ENCODE measurements at places on chromosomes 1 and 21.

GRCh38 chr1:110766336-110766647 is 91.6 kb upstream of the KCNA3 start:
- DNase-seq = no peak

GRCh38 chr1:205356440-205357139 is at the start of gene KLHDC8A:
TSS of gene KLHDC8A (minus strand) at chr1:205356922. CDS start at chr1:205343604, 13,318 bp downstream.
- DNase-seq = no peak

- no peak for DNase-seq
These were observed 33.3 kb upstream of the KIF26B start for GRCh38 chr1:245121523-245121922.

- no peak for DNase-seq
These were observed 981.9 kb downstream of the ADGRL2 start for GRCh38 chr1:82782599-82782998.

DNA sequence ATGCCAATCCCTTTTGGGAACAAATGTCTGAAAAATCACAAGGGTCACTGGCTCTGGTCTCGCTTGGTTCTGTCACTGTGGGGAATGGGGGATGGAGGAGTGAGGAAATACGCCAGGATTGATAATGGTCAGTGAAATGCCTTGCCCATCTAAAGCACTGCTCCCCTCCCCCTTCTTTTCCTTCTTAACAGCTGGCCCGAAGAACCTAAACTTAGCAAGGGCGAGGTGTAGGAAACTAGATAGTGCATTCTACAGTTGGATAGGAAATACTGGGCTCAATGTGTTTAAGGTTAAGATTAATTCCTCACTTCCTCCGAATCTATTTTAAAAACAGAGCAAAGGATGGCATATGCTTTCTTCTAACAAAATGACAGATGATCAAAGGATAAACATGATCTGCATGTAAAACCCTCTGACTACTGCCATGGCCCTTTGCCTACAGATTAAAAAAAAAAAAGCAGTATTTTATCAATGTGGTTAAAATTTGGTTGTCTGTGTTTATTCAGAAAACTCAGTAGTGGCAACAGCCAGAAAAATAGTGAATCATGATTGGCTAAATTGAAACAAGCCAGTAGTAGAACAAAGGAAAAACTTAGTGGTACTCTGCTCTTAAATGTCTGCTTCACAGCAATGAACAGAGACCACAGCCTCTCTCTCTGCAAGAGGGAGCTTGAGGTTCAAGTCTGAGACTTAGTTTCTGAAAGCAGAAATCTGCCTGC is 86.1 kb upstream of the VAV3 start:
- DNase-seq = no peak

- DNase-seq = no peak
These were observed 267.2 kb upstream of the VAMP3 start for GRCh38 chr1:7503691-7504437.

DNA sequence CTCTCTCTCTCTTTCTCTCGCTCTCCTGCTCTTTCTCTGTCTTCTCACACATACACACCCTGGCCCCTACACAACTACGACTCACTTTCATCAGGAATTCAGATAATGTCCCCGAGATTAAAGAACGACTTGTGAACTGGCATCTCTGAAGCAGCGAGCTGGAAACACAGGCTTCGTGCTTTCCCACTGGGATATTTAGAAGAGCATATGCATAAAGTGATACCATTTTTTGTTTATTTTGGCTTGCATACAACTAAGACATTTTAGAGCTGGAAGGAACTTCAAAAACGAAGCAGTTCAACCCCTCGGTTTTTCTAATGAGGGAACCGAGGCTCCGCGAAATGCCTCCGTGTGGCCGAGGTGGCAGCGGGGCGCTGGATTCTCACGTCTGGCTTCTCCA is 88.6 kb downstream of the ZBTB18 start:
- no peak for DNase-seq

GRCh38 chr21:44506279-44507255 is 33.4 kb downstream of the KRTAP10-1 start:
- no peak for DNase-seq

- no peak for DNase-seq
These were observed 115.7 kb downstream of the SLC5A9 start for GRCh38 chr1:48338257-48338656.

DNA sequence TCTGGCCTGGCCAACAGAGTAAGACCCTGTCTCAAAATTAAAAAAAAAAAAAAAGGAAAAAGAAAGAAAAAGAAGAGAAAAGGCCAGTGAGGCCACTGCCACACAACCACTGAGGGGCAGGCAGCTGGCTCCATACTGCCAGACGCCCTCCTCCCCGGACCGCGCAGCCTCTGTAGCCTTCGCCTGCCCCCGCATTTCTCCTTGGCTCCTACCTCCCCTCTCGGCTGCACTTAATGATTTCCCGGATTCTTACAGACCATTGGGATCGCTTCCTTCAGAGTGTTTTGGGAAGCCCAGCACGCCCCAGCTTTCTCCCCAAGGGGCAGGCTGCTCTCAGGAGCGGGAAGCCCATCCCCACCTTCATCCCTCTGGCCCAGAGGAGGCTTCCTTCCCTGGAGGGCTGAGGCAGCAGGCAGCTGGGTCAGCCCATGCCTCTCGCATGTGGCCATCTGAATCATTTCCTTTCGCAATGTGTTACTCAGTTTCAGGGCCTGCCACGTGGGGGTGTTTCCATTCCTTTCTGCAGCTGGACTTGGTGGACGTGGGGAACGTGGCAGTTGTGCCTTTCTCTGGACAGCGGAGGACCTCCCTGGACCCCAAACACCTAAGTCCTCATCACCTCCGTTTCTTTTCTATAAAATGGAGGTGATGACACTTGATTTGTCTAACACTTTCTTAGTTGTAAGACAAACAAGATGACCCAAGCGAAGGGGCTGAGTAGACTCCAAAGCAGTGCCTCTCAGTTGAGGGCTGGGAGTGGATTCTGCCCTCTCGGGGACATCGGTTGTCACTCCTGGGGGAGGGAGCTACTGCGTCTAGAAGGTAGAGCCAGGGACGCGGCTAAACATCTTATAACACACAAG is 2.3 kb downstream of the SLC2A5 start:
- no peak for DNase-seq

- peak; percentile 35 for DNase-seq
These were observed 434.6 kb upstream of the CHRM3 start for GRCh38 chr1:238951809-238952208.

DNA sequence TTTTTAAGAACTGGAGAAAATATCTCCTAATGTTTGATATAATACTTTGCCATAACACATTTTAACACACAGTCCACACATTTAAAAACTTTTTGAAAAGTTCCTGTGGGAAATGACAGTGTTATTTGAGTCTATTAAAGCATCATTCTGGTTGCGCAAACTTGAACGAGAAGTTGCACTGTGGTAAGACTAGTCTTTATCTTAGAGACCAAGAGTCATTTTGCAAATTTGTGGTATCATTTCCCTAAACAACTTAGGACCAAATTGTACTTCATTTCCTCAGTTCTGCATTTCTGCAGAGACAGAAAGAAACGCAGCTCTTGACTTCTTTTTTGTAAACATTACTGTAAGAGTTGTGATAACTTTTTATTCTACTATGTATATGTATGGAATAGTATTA is at the start of gene RGS18:
TSS of gene RGS18 (plus strand) at position 282 of the 400 bp plus-strand sequence. CDS start 176 bp downstream, outside the sequence.
- peak; percentile 35 for DNase-seq

DNA sequence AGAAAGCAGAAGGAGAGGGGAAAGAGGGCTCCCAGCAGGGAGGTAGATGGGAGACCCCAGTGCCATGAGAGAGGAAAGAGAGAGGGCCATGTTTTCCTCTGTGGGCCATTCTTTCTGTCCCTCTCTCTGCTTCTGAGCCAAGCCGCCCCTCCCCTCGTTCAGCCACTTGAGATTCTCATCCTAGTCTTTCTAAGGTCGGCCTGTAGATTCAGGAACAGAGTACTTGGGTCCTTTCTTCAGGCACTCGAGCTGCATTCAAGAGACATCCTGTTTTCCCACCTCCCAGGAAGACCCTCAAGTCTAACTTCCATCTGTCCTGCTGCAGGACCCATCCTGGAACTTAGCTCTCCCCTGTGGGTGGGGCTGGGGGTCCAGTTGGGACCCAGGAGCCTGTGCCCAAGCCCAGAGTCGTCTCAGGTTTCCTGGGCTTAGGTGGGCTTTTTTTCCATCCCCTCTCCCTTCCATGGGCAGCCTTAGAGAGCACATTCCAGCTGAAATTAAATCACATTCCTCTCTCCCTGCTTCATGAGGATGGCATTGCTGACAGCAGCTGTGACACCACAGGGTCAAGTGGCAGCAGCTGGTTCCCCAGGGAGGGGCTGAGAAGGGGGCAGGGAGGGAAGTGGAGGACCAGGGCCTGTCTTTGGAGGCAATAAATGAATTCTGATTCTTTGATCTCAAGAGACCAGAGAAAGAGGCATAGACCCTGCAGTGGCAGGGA is 13.0 kb downstream of the NES start:
- no peak for DNase-seq

DNA sequence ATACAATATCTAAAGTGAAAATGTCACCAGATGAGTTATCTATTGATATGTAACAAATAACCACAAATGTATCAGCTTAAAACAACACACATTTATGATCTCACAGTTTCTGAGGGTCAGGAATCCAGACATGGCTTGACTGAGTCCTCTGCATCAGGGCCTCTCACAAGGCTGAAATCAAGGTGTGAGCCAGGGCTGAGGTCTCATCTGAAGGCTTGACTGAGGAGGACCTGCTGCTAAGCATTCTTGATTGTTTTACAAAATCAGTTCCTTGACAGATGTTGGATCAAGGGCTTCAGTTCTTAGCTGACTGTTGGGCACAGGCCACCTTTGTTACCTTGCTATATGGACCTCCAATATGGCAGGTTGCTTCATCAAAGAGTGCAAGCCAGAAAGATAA is 483.7 kb downstream of the CAMTA1 start:
- DNase-seq = no peak

- DNase-seq = no peak
These were observed 65.7 kb downstream of the RUNX3 start for GRCh38 chr1:24864370-24864777.

DNA sequence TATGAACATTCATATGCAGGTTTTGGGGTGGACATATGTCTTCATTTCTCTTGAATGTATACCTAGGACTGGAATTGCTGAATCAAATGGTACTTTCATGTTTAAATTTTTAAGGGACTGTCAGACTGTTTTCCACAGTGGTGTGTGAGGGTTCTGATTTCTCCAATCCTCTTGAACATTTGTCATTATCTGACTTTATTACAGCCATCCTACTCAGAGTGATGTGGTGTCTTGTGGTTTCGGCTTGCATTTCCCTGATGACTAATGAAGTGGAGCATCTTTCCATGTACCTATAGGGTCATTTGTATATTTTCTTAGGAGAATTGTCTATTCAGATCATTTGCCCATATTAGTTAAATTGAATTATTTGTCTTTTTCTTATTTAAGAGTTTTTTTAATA is 35.4 kb upstream of the ZNF281 start:
- no peak for DNase-seq

- no peak for DNase-seq
These were observed 32.0 kb downstream of the C1orf21 start for GRCh38 chr1:184418652-184419349.

DNA sequence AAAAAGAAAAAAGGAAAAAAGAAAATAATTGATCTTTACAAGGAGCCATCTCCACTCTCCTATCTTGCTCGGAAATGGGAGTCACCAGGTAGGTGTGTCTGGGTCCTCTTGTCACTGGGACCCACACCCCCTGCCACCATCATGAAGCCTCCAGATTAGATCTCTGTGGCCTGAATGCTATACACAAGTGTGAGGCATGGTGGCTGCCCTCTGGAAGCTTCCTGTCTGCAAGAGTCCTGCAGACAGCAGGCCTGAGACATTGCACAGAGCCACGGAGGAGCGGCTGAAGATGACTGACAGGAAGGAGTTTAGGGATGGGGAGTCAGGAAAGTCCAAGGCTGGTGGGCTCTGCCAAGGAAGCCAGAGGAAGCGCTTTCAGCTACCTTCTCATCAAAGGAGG is 16.2 kb downstream of the CDK18 start:
- no peak for DNase-seq

- DNase-seq = no peak
These were observed 65.6 kb downstream of the RGSL1 start for GRCh38 chr1:182515556-182515955.

GRCh38 chr1:173285048-173285447 is 77.9 kb upstream of the TNFSF4 start:
- no peak for DNase-seq

GRCh38 chr1:9284061-9284460 is 8.6 kb upstream of the SPSB1 start:
- no peak for DNase-seq

- DNase-seq = no peak
These were observed 55.0 kb downstream of the S1PR1 start for GRCh38 chr1:101291562-101292380.

DNA sequence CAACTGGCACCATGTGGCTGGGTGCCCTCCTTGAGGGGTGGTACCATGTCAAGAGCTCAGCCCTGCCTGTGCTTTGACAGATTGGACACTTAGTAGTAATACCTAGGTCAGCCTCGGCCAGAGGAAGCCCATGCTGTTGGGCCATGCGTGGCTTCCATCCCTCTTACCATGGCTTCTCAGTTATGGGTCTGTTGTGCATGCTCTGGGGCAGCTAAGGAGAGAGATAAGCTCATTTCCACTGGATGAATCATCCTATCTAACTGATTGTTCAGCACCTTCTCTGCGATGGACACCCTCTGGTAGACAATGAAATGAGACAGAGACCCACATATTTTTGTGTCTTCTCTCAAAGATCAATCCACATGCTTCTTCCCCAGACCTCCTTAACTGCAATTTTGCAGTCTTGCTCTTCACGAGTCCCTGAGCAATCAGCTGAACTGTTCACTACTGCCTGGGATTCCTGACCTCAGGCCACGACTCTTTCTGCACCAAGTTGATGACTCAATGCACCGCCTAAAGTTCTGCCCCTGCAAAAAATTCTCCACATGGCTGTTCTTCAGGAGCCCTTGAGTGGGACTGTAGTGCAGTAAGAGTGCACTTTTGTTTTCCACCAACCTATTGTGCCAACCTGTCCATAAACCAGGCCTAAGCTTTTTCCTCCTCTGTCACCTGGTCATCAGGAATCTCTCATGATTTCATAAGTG is 6.9 kb upstream of the TRIM62 start:
- no peak for DNase-seq

DNA sequence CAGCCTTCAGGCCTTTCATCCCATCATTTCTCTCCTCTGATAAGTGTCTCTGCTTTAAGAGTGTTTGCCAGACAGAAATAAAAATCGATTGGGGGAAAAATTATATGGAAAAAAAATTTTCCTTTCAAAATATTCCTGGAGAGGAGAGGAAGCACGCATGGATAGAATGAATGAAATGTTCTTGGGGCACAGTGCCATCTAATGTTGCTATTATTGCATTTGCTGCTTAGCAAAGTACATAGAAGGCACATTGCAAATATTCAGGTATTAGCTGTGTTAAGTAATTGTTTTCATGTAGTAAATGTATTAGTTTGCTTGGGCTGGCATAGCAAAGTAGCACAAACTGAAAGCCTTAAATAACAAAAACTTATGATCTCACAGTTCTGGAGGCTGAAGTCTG is 18.1 kb downstream of the B3GALT5 start:
- DNase-seq = no peak

DNA sequence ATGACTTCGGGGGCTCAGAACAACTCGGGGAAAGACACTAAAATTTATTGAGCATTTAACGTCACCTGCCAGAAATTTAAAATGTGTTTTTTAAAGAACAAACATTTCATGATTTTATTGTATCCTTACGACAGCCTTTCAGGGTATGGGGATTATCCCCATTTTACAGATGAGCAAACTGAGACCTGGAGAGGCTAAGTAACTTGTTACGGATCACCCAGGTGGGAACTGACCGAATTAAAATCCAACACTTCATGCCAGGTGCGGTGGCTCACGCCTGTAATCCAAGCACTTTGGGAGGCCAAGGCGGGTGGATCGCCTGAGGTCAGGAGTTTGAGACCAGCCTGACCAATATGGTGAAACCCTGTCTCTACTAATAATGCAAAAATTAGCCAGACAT is 50.9 kb downstream of the DISC1 start:
- DNase-seq = no peak

Measured in SK-N-MC (cell line).